Small intestine (tissue), 16 donors: ENCODE measurements at places on chromosomes 12 and 14.

GRCh38 chr12:103809154-103809553, 31.9 kb downstream of the NT5DC3 start:
- DNase-seq: no peak

DNA sequence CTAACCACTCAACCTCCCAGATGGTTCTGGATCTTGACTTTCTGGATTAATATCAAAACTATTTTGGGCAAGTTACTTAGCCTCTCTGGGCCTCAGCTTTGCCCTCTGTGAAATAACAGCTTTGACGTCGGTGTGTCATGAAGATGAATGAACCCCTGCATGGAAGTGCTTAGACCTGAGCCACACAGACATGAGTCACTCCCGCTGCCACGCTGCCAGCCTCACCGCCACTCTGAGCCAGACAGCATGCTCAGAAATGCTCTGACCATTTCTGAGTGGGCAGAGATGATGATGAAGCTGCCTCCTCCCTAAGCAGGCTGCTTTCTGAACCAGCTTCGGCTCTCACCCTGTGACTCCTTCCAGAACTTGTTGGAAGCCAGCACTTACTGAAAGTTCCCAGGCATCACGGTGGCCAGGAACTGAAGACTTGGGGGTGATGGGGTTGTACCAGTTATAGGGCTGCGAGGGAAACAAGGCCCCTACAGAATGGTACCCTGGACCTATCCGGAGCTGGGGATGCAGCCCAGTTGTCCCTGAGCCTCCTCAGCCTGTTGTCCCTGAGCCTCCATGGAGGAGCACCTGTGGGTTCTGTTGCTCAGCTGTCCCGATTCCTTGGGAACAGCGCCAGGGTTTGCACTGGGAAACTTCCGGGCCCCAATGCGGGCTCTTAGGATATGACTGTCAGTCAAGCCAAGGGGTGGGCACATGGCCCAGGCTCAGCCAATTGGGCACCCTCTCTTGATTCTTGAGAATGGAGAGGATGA, 2.0 kb upstream of the CCDC197 start:
- DNase-seq: no peak

- no peak for DNase-seq
These were observed 360.2 kb downstream of the GALC start for GRCh38 chr14:87632796-87633195.

DNA sequence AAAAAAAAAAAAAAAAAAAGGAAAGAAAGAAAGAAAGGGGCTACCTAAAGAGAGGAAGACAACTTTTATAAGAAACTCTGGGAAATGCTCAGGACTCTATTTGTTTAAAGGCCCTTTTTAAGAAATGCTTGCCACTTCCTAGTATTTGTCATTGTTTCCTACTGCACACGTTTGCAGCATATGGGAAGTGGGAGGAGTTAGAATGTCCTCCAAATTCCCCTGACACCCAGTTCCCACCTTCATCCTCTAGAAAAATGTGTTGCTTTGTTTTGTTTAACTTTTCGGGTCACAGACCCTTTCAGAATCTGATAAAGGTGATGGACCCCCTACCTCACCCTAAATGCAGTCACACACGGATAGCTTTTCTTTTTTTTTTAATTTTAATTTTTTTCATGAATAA, 40.8 kb downstream of the NINJ2 start:
- no peak for DNase-seq

DNA sequence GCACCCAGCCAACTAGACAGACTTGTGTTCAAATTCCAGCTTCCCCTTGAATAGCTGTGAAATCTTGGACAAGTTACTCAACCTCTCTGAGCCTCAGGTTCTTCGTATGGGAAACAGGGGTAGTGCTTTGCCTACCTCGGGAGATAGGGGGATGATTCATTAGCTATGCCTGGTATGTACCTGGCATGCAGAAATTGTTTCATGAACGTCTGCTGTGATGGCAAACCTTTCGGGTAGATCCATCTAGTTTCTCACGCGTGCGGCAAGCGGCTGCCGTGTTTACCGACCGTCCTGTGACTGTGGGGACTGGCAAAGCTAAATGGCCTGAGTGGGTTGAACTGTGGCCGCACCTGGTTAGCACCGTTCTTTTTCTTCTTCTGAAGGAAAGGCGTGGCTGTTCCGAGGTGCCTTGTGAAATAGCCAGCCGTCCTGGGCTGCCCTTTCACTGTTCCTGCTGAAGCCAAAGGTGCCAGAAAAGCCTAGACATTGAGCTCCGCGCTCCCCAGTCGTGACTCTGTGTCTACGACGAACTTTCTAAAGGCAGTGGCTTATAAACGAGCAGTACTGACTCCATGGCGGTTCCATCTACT, 40.6 kb upstream of the MED13L start:
- no peak for DNase-seq

- DNase-seq: no peak
These were observed 52.3 kb downstream of the VEZT start for GRCh38 chr12:95269892-95270291.

DNA sequence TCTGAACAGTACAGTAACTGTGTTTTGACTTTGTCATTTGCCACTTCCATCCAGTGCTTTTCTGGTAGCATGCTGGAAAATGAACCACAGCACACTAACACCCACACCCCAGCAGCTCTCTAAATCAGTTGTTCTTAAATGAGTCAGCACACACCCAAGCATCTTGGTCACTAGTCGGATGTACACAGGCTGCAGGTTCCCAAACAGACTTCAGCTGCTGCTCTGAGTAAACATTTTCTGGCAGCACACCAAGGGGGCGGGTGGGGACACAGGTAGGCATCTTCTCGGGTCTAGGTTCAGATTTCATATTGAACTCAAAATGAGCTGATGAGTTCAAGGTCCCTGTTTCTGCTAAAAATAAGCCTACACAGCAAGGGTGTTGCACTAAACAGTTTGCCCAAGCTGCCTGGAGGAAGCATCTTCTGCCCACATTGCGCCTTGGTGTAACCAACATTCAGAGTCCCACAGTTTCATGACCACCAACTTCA, 39.8 kb downstream of the IFNG start:
- DNase-seq: peak; percentile 16

DNA sequence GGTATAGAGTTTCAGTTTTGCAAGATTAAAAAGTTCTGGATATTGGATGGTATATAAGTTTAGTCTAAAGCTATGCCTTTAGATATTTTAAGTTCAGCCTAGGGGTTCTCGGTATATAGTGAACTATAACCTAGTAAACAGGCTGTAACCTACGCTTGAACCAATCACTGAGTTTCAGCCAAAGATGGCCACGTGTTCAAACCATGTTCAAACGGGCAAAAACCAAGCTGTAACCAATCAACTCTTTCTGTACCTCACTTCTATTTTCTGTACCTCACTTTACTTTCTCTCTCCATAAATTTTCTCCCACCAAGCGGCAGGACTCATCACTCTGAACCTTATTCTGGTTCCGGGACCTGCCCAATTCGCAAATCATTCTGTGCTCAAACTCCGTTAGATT, 1.4 kb downstream of the TMBIM4 start:
- no peak for DNase-seq

DNA sequence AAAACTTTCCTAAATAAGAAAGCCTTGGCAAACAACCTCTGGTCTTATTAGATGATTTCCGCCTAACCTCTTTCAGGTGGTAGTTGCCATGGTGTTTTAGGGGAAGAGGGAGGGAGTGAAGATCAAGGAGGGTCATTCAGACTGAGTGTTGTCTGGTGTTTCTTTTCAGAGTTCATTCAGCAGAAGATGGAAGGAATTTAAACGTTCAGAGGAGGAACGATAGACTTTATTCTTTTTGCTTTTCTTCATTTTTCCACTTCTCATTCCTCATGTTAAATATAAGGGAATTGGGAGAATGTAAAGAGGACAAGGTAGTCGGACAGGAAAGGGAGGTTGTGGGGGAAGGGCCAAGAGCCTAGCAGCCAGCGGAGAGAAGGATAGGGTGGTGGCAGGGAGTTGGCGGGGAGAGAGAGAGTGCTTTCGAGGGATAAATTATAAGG, 17.4 kb upstream of the SALL2 start:
- no peak for DNase-seq

- no peak for DNase-seq
These were observed 734.2 kb downstream of the MED13L start for GRCh38 chr12:115543269-115543668.

DNA sequence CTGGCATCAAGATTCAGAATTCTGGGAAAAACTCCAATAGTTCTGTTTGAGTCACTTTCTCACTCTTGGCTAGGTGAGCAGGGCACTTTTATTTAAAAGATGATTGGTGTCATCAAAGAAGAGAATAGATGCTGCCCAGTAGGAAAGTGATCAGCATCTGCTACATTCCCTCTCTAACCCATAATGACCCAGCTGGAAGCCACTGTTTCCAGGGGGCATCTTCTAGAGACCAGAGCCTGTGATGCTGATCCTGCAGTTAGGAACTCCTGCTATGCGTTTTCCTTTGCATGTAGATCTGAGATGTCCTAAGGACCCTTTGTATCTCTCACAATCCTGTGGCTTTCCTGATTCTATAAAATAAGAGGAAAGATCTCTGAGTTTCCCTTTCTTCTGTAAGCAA, 79.9 kb upstream of the TMTC1 start:
- DNase-seq: no peak

DNA sequence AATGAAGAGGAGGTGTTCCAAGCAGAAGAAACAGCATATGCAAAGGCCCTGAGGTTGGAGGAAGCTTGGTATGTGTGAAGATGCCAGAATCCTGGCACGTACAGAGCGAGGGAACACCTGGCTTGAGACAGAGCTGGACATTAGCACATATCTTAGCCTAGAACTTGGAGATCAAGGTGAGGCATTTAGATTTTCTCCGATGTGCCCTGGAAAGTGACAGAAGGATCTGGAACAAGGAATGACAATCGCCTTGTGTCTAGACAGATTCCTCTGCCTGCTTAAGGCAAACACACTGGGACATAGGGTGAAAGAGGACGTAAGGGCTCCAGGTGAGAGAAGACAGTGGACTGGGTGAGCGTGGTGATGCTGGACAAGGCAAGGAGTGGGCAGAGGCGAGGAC, 32.2 kb upstream of the NOS1 start:
- DNase-seq: no peak

DNA sequence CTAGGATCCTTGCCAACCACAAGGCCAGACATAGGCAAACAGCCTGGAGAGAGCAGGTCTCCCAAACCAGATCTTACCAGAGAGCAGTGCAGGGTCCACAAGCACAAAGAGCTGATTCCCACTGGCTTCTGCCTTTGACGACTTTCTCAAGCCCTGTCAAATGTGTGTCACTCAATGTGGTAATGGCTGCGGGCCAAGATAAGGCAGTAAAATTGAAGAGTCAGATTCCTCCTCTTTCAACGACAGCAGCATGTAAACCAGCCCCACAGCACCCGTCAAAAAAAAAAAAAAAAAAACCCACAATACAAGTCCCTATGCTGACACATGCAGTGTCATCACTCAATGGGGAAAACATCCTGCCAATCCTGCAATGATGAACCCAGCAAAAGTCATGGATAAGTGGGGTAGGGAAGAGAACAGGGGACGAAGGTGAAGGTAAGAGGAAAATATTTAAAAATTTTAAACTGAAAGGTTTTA, at the start of gene STON2:
STON2 (minus strand) TSS at position 123 of the 477 bp plus-strand sequence. CDS start 1,942 bp downstream, outside the sequence.
- peak; percentile 6 for DNase-seq

DNA sequence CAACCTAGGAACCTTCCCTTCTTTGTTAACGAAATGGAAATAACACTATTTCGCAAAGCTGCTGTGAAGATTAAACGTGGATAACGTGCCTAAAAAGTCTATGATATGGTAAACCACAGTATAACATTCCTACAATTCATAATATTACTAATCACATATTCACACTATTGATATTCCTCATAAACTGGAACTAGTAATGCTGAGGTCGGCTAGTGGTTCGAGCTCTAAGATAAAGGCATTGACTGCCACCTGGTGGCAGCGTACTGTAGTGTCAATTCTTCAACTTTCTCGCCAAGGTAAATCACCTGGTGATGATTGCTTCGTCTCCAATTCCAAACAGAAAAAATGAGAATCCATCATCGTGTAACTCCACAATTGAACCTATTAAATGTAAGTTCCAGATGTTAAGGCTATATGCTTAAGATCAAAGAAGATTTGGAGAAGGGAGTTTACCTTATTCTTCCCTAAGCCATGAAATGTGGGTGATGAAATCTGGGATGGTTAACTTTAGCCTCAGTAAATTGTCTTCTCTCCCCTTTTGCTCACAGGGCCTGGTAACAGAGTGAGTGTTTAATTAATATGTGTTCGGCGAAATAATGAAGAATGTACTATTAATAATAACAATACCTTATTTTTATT, 197.5 kb upstream of the TMEM132C start:
- DNase-seq: peak; percentile 7
